ENCODE measurements at places on chromosomes 2 and 18.

- DNase-seq, result no peak
These were observed 59.4 kb downstream of the MMADHC start for GRCh38 chr2:149527998-149528755.

- no peak for DNase-seq
These were observed 160.6 kb downstream of the GALNT3 start for GRCh38 chr2:165633431-165633830.

DNA sequence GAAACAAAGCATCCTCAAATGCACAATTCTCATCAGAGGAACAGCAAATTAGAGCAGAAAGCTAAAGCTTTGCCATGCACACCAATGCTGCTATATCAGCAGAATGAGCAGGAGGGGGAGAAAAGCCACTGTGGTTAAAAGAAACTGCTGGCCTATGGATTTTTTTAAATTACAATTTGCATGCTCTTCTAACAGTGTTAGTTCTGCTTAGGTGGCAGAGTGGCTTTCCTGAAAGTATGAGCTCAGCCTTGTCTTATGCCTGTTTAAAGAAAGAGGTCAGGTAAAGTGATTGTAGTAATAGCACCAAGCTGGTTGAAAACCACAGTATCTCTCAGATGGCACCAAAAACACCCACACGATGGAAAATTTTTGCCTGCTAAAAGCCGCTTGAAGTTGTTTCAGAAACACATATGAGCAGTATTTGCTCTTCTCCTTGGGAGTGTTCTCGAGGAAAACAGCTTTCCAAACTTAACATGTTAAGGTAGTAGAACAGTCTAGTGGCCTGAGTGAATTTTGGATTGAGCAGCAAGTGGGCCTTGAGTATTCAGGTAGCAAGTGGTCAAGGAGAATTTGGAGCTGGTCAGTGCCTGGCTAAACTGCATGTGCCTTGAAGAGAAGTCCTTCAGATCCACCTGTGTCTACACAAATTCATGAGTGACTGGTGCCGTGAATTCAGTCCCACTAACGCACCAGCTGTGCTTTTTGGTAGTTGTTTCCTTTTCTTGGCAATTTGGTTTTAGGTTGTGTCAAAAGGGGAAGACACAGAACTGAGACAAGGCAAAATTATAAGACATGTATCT, 19.6 kb upstream of the NDUFV2 start:
- DNase-seq, result no peak

GRCh38 chr2:3293221-3293620, 84.4 kb downstream of the EIPR1 start:
- no peak for DNase-seq

- no peak for DNase-seq
These were observed 982.6 kb upstream of the FANCL start for GRCh38 chr2:59223742-59224141.

DNA sequence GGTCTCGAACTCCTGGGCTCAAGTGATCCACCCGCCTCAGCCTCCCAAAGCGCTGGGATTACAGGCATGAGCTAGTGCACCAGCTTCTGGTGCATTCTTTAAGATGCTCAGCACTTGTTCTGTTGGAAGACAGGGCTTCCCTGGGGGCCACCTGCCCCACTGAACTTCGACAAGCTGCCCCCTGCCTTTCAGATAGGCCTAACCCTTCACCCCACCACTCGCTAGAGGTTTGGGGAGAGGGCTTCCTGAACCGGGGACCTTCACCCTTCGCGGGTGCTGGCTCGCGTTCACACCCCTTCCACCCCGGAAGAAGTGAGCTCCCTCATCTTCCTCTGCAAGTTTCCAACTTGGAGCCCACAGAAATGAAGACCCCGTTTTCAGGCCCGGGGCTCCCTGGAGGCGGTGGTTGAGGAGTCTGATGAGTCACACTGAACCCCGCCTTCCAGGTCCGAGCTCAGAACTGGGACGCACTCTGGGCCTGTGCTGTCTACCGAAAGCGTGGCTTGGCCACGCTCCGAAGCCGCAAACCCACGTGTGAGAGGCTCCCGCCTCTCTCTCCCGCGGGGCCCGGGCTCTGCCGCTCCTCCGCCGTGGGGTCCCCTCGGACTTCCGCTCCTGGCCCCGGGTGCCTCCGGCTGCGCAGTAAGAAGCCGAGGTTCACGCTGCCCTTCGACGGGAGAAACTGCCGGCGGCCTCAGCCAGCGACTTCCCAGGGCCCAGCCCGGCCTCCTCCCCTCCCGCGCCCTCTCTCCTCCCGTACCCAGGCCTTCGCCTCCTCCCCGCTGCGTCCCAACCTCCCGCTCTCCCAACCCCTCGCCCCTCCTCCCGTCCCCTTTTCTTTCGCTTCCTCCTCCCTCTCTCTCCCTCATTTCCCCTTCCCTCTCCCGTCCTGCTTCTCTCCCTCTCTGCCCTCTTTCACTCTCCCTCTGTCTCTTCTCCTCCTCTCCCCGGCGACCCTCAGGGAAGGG, 47.5 kb upstream of the SP3 start:
- DNase-seq, result no peak

GRCh38 chr2:215388002-215388728, 47.7 kb downstream of the FN1 start:
- no peak for DNase-seq

DNA sequence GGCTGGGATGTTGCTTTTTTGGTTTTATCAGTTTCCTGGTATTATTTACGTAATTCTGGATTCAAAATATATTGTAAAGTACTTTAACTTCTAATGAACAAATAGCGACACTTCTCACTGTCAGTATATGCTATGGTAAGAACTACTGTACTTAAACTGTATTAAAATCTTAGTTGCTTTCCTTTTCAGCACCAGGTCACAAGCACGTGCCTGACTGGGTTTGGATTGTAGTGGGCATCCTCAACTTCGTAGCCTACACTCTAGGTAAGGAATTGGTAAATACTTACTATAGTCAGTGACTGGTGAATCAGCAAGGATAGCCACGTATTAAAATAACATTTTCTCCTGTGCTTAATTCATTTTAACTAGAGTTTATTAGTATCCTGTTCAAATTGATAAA, 20.4 kb upstream of the ADGRF3 start:
- no peak for DNase-seq

DNA sequence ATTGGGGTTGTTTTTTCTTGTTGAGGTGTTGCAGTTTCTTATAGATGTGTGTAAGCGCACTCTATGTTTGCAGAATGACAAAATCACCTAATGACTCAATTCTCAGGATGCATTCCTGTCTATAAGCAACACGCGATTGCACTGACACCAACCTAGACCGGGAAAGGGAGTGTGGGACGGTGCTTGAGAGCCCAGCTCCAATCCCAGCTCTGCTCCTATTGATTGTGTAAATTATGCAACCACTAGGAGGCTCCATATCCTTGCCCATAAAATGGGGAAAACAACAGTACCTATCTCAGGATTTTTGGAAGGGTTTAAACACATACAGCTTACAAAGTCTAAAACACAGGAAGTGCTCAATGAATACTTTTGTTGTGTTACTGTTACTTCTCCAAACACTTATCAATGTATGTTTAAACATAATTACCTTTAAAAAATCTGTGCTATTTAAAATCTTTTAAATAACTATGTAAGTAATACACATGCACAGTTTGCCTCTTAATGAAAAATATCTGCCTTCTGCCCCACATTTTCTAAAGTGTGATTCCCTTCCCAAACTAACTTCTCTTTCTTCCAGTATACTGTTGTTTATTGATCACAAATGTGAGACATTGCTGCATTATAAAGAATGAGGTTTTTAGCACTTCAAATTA, 132.5 kb downstream of the SPHKAP start:
- DNase-seq, result no peak

GRCh38 chr2:223055140-223055539, 3.1 kb downstream of the KCNE4 start:
- DNase-seq, result no peak

DNA sequence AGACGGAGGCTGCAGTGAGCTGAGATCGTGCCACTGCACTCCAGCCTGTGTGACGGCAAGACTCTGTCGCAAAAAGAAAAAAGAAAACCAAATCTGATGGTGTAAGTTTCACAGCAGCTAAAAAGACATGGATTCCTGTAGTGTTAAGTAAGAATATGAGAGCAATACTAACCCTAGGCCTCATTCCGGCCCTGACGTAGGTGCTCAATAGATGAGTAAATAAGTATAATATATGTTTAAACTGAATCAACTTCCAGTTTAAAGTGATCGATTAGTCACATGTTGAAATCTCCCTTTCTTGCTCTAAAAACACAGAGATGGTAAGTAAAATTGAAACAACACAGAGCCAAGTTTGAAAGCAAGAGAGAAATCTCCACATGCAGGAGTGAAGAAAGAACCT, 8.0 kb downstream of the ME2 start:
- no peak for DNase-seq

DNA sequence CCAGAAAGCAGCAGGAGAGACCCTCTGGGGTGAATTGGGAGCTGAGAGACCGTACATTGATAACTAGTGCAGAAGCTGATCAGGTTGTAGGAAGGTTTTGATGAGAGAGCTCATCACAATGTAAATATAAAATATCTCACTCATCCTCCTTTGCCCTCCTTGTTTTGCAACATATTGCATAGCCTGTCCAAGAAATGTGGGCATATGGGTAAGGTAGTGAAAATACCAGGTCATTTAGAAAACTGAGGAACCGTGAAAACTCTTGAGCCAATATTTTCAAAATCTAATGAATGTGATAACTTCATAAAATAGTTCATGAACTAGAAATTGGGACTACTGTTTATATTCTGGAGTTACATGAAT, 31.4 kb downstream of the C18orf54 start:
- DNase-seq, result no peak

- no peak for DNase-seq
These were observed 387.3 kb downstream of the CLIP4 start for GRCh38 chr2:29502460-29502911.

GRCh38 chr18:40407909-40408308, 1547.1 kb upstream of the PIK3C3 start:
- DNase-seq, result no peak

DNA sequence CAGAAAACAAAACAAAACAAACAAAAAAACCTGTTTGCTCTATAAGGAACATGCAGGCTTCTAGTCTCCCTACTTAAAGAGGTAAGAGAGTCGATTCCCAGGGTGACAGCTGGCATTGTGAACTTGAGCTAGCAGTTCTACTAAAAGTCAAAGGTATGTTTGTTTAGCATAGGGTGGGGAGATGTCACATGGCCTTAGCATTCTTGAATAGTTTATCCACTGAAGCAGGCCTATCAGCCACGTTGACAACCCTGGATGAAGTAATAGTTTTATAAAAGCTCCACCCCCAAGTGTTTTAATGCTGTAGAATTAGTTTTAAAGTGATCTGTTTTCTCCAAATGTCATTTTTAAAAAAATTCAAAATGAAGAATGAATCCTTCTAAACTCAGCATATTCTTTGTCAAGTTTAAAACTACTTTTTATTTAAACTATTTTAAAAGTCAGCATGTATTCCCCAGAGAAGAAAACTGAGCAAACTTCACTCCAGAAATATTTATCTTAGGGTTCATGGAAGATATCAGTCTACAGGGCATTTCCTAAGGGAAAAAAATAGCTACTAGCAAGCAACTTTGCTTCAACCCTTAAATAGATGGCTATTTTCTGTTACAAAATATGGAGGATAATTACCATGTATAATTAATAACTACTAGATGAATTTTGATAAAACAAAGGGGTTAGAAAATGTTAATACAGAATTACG, 1.7 kb downstream of the MYOM1 start:
- no peak for DNase-seq

DNA sequence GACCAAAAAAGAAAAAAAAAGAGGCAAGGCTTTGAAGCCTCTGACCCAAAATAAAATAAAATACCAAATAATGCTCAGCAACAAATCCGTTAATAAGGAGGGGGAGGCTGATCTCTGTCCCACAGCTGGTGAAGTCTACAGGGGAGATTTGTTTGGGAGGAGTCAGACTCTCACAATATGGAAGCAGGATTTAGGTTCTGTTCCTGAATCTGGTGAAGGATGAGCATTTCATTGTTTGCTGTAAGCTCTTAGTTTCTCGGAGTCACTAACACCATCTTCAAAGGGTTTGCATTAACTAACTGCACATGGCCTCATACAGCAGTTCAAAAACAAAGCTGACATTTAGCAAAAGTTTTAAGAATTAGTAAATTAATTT, 339.4 kb upstream of the TNP1 start:
- DNase-seq, result no peak

GRCh38 chr2:73112026-73112912, 479 bp downstream of the RAB11FIP5 start:
- no peak for DNase-seq

DNA sequence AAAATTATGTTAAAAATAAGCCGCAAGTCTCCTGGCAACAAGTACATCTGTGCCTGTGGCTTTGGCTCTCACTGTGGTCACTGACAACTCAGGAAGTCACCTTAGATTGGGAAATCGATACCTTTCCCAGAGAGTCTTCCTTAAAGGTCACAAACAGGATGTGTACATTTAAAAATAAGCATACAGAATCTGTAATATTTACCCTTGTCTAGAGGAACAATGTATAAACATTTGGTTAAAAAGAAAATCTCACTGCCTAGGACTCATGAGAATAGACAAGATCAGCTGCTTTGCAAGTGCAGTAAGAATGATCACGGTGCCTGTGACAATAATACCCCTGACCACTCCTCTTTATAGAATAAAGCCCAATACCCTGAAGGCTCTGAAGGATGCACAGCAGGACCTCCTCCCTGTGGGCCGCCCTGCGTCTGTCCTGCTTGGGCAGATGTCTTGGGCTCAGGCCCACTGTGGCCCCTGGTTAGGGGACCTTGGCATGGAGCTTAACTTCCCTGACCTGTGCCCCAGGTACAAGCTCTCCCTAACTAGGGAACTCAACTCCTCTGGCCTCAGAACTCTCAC, 98.0 kb upstream of the MGAT4A start:
- DNase-seq, result no peak

- no peak for DNase-seq
These were observed 8.3 kb upstream of the RBM43 start for GRCh38 chr2:151269798-151270568.

DNA sequence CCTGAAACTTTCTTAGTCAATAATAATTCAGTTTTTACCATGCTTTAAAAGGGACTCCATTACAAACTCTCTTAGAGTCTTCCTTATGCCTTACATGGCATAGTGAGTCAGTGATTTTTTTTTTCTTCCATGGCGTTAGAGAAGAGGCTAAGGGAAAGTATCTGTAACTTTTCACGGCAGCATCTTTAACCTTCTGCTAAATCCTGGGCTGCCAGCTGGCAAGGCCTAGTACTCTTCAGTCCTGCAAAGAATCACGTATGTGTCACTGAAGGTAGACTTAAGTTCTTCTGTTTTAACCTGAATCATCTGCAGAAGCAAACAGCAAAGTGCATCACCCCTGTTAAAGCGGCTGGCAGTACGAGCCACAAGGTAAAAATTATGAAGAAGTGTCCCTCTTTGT, 286.3 kb upstream of the FN1 start:
- DNase-seq, result no peak
